HepG2 (cell line): ENCODE measurements at places on chromosomes 4 and X.

- DNase-seq: peak; percentile 1
Measured at GRCh38 chrX:102067966-102068723, 57.3 kb upstream of the TCEAL2 start.

- DNase-seq: no peak
Measured at GRCh38 chr4:72875138-72875537, 194.4 kb downstream of the COX18 start.

GRCh38 chrX:16465081-16465876 is 184.7 kb upstream of the S100G start:
- no peak for DNase-seq

GRCh38 chr4:57314636-57315035 is 204.5 kb upstream of the IGFBP7 start:
- no peak for DNase-seq

- no peak for DNase-seq
Measured at GRCh38 chr4:19982556-19982955, 269.1 kb upstream of the SLIT2 start.

- peak; percentile 81 for DNase-seq
Measured at GRCh38 chr4:182240161-182241130, 2.8 kb upstream of the TENM3 start.

- DNase-seq: peak; percentile 16
Measured at GRCh38 chrX:149470955-149471354, 34.2 kb downstream of the IDS start.

DNA sequence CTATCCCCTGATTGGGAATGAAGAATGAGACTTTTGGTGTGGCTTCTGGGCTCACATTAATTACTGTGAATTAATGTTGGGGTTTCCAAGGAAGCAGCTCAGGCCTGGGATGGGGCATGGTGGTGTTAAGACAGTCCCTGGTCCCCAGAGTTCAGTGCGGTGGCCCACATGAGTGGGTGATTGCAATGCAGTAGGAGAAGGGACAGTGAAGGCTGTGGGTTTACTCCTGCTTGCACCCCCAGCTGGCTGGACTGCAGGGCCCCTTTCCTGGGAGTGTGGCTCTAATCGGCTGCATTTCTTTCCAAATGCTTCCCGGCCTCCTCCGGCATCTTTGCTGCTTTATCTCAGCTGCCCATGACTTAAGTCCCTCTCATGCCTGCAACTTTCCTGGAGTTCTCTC is 28.2 kb upstream of the GPR78 start:
- DNase-seq: no peak

- no peak for DNase-seq
Measured at GRCh38 chr4:101282076-101282844, 65.1 kb downstream of the PPP3CA start.

DNA sequence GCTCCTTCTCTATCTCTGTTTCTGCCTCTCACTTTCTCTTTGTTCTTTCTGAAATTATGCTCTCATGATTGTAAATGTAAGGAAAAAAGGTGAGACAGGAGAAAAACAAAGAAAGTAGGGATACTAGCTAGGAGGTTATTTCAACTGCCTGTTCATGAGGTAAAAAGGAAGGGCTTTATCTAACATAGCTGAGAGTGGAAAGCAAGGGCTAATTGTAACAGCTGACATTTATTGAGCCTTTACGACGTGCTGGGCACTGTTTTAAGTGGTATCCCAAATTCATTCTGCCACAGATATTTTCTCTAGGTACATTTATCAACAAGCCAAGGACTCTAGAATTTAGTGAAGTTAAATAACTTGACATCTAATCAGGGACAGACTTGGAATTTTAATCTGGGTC is 133.1 kb upstream of the GNPDA2 start:
- DNase-seq: no peak

GRCh38 chr4:185532293-185532692 is 3.0 kb downstream of the PDLIM3 start:
- no peak for DNase-seq

- peak; percentile 48 for DNase-seq
Measured at GRCh38 chr4:186587416-186588018, 32.1 kb upstream of the MTNR1A start.

- no peak for DNase-seq
Measured at GRCh38 chrX:136529795-136530194, 2.2 kb upstream of the VGLL1 start.

DNA sequence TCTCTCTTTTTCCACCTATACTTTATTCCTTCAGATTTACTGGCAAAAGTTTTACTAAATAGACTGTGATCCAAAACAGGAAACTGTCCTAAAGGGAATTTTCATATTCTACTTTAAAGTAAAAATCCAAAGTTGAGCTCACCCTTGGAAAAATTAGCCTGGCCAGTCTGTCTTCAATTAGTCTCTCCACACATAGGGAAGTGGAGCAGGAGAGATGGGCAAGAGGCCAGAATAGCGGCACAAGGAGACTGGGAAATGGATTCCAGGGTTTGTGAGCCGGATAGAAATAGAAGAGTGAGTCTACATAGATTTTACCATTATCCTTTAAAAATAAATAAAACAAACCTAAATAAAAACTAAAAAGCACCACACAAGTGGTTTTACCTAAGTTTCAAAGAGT is 16.2 kb upstream of the FRMD7 start:
- no peak for DNase-seq

DNA sequence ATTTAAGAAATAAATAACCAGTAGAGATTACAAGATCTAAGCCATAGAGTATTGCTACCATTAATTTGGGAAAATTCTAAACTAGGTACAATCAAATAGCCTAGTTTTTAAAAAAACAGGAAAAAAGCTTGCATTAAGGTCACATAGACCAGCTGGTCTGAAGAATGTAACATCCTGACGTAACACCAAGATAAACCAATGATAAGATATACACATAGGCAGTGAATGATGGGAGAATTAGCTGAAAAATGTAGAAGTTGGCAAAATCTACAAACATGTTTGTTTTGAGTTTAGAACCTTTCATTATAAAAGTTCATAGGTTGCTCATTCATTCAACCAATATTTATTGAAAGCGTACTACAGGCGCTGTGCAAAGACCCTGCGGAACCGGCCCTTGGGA is 120.0 kb downstream of the SH3RF1 start:
- no peak for DNase-seq

DNA sequence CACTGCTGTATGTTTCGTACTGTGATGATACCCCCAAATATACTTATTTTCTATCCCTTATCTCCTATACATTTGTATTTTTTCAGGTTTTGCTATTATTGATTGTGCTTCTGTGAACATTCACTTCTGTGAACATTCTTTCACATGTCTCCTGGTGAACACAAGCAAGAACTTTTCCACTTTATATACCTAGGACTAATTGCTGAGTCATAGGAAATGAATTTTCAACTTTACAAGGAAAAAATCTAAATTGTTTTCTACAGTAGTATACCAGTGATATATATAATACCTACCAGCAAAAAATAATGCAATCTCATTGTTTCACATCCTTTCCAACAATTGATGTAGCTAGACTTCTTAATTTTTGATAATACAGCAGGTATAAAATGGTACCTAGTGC is 139.5 kb upstream of the MAGEB18 start:
- no peak for DNase-seq
